ENCODE measurements at places on chromosomes 3 and 15. TPM values are rescaled to one million over a fixed set of nuclear protein-coding genes. Genes with fewer than 3 reads are reported as not detected.
A peak's percentile ranks its signal among the peaks of the same experiment; 100 is the strongest.

- H3K36me3 ChIP-seq: no peaks in the 10 kb centered on the region
- H3K4me3 ChIP-seq: no peak overlapping the region
- no peaks in the 10 kb centered on the region for H3K4me1 ChIP-seq
- H3K27me3 ChIP-seq: no peaks in the 10 kb centered on the region
- H3K27ac ChIP-seq: no peak overlapping the region
- no peak for DNase-seq
Observed at GRCh38 chr3:81955878-81956277, 194.4 kb upstream of the GBE1 start.

Gene TICRR
- total RNA-seq: 0.32 TPM

DNA sequence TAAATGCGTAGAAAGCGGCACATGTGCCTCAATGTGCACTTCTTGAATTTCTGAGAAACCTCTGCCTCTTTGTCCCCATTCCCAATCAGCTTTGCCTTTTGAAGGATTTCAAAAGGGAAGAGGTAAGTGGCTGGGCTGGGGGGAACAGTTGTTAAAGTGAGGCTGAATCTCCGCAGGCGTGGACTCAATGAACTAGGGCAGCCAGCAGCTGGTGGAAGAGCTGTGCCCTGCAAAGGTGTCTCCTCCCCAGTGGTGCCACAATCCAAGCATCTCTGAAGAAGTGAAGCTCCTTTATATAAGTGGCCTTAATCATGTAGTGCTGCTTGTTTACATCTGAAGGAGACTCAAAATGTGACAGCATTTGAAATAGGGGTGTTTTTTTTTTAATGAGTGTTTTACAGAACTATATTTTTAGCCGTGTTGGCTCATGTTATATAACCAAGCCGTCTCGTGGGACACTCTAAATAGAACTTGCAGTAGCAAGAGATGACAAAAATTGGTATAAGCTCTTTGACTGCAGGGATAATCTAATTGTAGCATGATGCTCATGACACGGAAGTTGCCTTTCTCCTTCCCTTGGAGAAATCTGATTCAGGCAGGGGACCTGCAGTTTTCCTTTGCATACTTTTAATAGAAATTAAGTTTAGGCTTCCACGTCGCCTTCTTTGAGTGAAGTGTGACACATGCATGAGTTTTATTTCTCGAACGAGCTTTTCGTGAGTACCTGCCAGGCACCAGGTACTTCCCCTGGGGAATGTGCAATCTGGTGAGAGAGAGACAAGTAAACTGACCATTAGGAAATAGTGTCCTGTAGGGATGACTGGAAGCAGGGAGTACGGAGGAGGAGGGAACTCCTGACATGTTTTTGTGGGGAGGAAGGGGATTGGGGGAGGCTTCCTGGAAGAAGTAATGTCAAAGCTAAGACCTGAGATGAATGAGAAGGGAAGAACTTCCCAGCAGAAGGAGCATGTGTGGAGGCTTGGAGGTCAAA, 179.7 kb upstream of the BHLHE40 start:
- H3K27me3 ChIP-seq: no peaks in the 10 kb centered on the region
- no peaks in the 10 kb centered on the region for H3K4me1 ChIP-seq
- H3K36me3 ChIP-seq: peaks cover 37% of the 10 kb centered on the region
- no peak for DNase-seq
- no peak overlapping the region for H3K4me3 ChIP-seq

Gene SMCO1
- total RNA-seq: not detected

Gene CYP8B1
- not detected for total RNA-seq

- no peak overlapping the region for H3K27ac ChIP-seq
- no peaks in the 10 kb centered on the region for H3K36me3 ChIP-seq
- no peak for DNase-seq
- H3K27me3 ChIP-seq: no peaks in the 10 kb centered on the region
Observed at GRCh38 chr3:3552761-3553160, 246.5 kb upstream of the LRRN1 start.

Gene KBTBD12
- 0.95 TPM for total RNA-seq

- H3K36me3 ChIP-seq: no peaks in the 10 kb centered on the region
- DNase-seq: peak; percentile 73
- no peak overlapping the region for H3K4me3 ChIP-seq
- peaks cover 12% of the 10 kb centered on the region for H3K4me1 ChIP-seq
Observed at GRCh38 chr15:76576523-76577279, 240.1 kb downstream of the ISL2 start.

Gene AHSG
- total RNA-seq: not detected
